ENCODE measurements at places on chromosomes 4 and X. TPM values are rescaled to one million over a fixed set of nuclear protein-coding genes. Genes with fewer than 3 reads are reported as not detected.

GRCh38 chrX:109392895-109393294, 89.0 kb downstream of the GUCY2F start:
- DNase-seq = no peak
- H3K27ac ChIP-seq = no peak overlapping the region
- H3K4me1 ChIP-seq = peaks cover 2% of the 10 kb centered on the region
- H3K27me3 ChIP-seq = peaks cover 5% of the 10 kb centered on the region
- H3K4me3 ChIP-seq = no peak overlapping the region

Gene CC2D2A
- 1.6 TPM for total RNA-seq

DNA sequence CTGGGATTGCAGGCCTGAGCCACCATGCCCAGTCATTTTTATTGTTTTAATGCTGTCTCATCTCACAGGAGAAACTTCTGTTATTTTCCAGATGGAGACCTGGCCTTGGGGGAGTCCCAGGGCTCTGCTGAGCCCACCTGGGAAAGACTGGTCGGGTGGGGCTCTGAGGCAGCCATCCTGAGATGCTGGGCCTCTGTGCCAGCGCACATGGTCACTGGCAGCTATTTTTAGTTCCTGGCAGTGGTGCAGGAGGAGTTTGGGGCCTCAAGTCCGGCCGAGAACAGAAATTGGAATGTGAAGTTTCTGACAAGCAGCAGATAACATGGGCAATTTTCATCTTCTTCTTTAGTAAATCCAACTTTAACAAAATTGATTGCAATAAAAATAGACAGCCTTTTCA, 44.5 kb downstream of the SORCS2 start:
- no peak overlapping the region for H3K4me3 ChIP-seq
- H3K27me3 ChIP-seq = peaks cover 13% of the 10 kb centered on the region
- no peaks in the 10 kb centered on the region for H3K36me3 ChIP-seq
- DNase-seq = no peak
- no peak overlapping the region for H3K27ac ChIP-seq

Gene ITIH6
- not detected for total RNA-seq

DNA sequence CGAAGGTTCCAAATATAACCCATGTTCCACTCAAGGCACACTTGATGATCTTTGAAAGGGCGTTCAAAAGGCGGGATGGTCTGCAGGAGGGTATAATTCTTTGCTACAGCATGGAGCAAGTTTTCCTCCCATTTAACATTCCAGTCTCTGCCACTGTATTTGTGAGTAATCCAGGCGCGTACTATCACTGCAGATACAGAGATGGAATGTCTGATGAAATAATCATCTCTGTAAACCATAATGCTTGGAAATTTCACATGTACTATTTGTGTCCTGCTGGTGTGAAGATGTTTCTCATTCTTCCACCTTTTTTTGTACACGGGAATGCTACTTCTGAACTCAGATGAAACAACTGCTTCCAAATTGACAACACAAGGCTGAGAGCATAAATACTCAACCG, 15.5 kb downstream of the SEL1L3 start:
- peaks cover 4% of the 10 kb centered on the region for H3K36me3 ChIP-seq
- peaks cover 47% of the 10 kb centered on the region for H3K4me1 ChIP-seq
- H3K27me3 ChIP-seq = no peaks in the 10 kb centered on the region

GRCh38 chr4:182700362-182701160, 216.6 kb downstream of the DCTD start:
- H3K27me3 ChIP-seq = peaks cover 11% of the 10 kb centered on the region
- H3K4me3 ChIP-seq = no peak overlapping the region
- H3K27ac ChIP-seq = no peak overlapping the region
- H3K4me1 ChIP-seq = no peaks in the 10 kb centered on the region

- H3K36me3 ChIP-seq = no peaks in the 10 kb centered on the region
- H3K27me3 ChIP-seq = no peaks in the 10 kb centered on the region
- no peak overlapping the region for H3K27ac ChIP-seq
- no peak for DNase-seq
- no peaks in the 10 kb centered on the region for H3K4me1 ChIP-seq
- no peak overlapping the region for H3K4me3 ChIP-seq
Observed at GRCh38 chr4:168099195-168099594, 6.9 kb downstream of the ANXA10 start.

Gene TLL1
- total RNA-seq = not detected

Gene BRS3
- not detected for total RNA-seq

GRCh38 chr4:110059556-110060191, 138.7 kb downstream of the ELOVL6 start:
- H3K36me3 ChIP-seq = no peaks in the 10 kb centered on the region
- DNase-seq = no peak
- H3K27me3 ChIP-seq = no peaks in the 10 kb centered on the region

Gene LDB2
- total RNA-seq = not detected

- peaks cover 30% of the 10 kb centered on the region for H3K27me3 ChIP-seq
- no peak overlapping the region for H3K27ac ChIP-seq
- no peak for DNase-seq
Observed at GRCh38 chr4:152981278-152981677, 45.2 kb downstream of the FHDC1 start.

Gene OPRPN
- not detected for total RNA-seq

DNA sequence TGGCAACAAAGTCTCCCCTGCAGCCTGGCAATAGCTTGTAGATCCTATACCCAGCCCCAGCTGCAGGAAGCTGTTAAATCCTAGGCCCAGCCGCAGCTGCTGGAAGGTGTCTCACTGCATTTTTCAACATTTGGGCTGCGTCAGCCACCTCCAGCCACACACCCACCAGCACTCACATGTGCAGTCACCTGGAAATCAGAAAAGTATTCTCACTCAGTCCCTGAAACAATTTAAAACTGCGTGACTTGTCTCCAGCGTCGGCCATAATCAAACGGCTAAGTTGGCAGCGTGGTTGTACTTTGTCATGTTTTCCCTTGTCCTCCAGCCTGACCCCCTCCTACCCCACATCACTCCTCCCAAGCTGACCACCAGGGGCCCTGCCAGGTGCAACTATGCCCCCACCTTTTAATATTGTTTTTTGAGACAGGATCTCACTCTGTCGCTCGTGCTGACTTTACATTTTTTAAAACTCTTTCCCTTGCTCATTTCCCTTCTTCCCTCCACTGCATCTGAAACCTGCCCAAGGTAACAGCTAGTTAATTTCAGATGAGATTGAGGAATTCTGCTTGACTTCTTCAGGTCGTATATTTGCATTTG, 97.2 kb upstream of the FRG1 start:
- DNase-seq = no peak
- no peaks in the 10 kb centered on the region for H3K27me3 ChIP-seq
- H3K27ac ChIP-seq = no peak overlapping the region
- H3K4me1 ChIP-seq = no peaks in the 10 kb centered on the region
- no peaks in the 10 kb centered on the region for H3K36me3 ChIP-seq

Gene RASL11B
- not detected for total RNA-seq

Gene ANXA10
- total RNA-seq = not detected

DNA sequence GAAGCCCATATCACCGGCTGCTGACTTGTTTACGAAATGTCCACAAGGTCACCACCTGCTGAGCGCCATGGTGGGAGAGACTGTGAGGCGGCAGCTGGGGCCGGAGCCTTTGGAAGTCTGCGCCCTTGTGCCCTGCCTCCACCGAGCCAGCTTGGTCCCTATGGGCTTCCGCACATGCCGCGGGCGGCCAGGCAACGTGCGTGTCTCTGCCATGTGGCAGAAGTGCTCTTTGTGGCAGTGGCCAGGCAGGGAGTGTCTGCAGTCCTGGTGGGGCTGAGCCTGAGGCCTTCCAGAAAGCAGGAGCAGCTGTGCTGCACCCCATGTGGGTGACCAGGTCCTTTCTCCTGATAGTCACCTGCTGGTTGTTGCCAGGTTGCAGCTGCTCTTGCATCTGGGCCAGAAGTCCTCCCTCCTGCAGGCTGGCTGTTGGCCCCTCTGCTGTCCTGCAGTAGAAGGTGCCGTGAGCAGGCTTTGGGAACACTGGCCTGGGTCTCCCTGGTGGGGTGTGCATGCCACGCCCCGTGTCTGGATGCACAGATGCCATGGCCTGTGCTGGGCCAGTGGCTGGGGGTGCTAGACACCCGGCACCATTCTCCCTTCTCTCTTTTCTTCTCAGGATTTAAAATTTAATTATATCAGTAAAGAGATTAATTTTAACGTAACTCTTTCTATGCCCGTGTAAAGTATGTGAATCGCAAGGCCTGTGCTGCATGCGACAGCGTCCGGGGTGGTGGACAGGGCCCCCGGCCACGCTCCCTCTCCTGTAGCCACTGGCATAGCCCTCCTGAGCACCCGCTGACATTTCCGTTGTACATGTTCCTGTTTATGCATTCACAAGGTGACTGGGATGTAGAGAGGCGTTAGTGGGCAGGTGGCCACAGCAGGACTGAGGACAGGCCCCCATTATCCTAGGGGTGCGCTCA, 8.7 kb upstream of the MSANTD1 start:
- H3K27ac ChIP-seq = peak overlapping the region; percentile 9
- DNase-seq = no peak
- H3K4me1 ChIP-seq = peaks cover 15% of the 10 kb centered on the region

- no peaks in the 10 kb centered on the region for H3K27me3 ChIP-seq
- H3K4me1 ChIP-seq = peaks cover 3% of the 10 kb centered on the region
- H3K4me3 ChIP-seq = no peak overlapping the region
Observed at GRCh38 chr4:47551682-47552081, 66.6 kb downstream of the ATP10D start.

Gene PAGE4
- total RNA-seq = not detected

GRCh38 chr4:173265751-173266150, 68.4 kb downstream of the HMGB2 start:
- no peak for DNase-seq
- peaks cover 21% of the 10 kb centered on the region for H3K4me1 ChIP-seq
- H3K36me3 ChIP-seq = no peaks in the 10 kb centered on the region
- H3K27me3 ChIP-seq = no peaks in the 10 kb centered on the region
- no peak overlapping the region for H3K27ac ChIP-seq

GRCh38 chr4:7773401-7774180, 166.1 kb downstream of the AFAP1 start:
- H3K27ac ChIP-seq = peak overlapping the region; percentile 87
- H3K36me3 ChIP-seq = peaks cover 13% of the 10 kb centered on the region
- H3K4me1 ChIP-seq = peaks cover 23% of the 10 kb centered on the region
- H3K27me3 ChIP-seq = no peaks in the 10 kb centered on the region
- DNase-seq = no peak

- H3K4me3 ChIP-seq = no peak overlapping the region
- no peaks in the 10 kb centered on the region for H3K27me3 ChIP-seq
- no peak overlapping the region for H3K27ac ChIP-seq
- no peaks in the 10 kb centered on the region for H3K36me3 ChIP-seq
- H3K4me1 ChIP-seq = no peaks in the 10 kb centered on the region
- DNase-seq = no peak
Observed at GRCh38 chr4:20046931-20047677, 204.6 kb upstream of the SLIT2 start.

Gene HSPA4L
- not detected for total RNA-seq

- peaks cover 2% of the 10 kb centered on the region for H3K36me3 ChIP-seq
- peak overlapping the region; percentile 98 for H3K27ac ChIP-seq
- DNase-seq = no peak
- peak overlapping the region; percentile 92 for H3K4me3 ChIP-seq
- H3K4me1 ChIP-seq = peaks cover 36% of the 10 kb centered on the region
Observed at GRCh38 chr4:102869569-102870197, 891 bp downstream of the CISD2 start.

DNA sequence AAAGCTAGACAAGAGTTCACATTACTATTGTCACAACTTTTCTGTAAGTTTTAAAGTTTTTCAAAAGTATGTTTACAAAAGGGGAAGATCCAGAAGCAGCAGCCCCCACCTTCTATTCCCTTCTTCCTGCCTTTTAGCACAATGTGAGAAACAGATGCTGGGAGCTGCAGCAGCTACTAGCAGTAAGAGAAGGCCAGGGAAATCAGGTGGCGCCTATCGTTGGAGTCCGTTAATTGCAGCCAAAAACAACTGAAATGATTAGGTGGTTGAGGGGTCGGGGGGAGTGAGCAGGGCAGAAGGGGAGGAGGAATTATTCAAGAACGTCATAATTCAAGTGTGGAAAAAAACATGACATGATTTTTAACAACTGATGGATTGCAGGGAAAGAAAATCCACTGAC, 27.4 kb downstream of the FRYL start:
- DNase-seq = no peak
- no peaks in the 10 kb centered on the region for H3K27me3 ChIP-seq
- peaks cover 49% of the 10 kb centered on the region for H3K4me1 ChIP-seq
- peak overlapping the region; percentile 9 for H3K4me3 ChIP-seq
- H3K36me3 ChIP-seq = peaks cover 6% of the 10 kb centered on the region
- peak overlapping the region; percentile 93 for H3K27ac ChIP-seq

DNA sequence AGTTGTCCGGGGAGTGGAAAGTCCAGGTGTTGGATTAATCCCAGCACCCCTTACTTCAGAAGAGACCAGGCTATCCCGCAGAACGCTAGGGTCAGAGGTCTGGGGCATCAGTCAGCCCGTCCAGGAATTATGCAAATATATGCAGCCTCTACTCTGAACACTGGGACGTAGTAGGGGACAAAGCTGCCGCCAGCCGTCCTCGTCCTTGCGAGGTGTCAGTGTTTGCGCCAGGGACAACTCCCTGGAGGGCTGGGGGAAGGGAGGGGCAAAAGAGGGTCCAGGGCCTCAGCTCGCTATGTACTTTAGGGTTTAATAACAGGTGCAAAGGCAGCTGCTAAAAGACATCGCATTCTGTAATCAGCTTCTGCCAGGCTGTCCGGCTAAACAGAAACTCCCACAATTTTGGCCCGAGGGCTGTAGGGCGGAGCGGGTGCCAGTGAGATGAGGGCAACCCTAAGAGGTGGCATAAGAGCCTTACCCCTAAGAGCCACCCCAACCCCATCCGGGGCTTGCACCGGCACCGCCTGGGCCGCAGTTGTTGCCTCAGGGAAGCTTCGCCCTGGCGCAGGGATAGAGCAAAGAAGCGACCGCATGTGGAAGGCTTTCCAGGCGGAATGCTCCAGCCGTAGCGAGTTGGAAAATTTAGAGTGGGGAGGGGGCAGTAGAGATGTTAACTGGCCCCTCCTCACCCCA, 8.4 kb downstream of the HAND2 start:
- H3K27ac ChIP-seq = peak overlapping the region; percentile 44
- H3K4me1 ChIP-seq = peaks cover 11% of the 10 kb centered on the region
- peaks cover 84% of the 10 kb centered on the region for H3K27me3 ChIP-seq
- H3K4me3 ChIP-seq = peak overlapping the region; percentile 52

DNA sequence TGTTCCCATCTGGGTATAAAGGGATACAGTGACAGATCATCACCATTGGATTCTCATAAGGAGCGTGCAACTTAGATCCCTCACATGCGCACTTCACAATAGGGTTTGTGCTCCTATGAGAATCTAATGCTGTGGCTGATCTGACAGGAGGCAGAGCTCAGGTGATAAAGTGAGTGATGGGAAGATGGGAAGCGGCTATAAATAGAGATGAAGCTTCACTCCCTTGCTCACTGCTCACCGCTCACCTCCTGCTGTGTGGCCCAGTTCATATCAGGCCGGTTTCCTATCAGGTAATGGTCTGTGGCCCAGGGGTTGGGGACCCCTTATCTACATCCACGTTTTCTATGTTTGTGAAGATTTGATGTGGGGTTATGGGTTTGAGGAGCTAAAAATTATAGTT, 43.7 kb downstream of the FAT4 start:
- no peaks in the 10 kb centered on the region for H3K27me3 ChIP-seq
- no peak overlapping the region for H3K4me3 ChIP-seq
- H3K27ac ChIP-seq = no peak overlapping the region
- no peaks in the 10 kb centered on the region for H3K4me1 ChIP-seq

- no peaks in the 10 kb centered on the region for H3K4me1 ChIP-seq
- peaks cover 17% of the 10 kb centered on the region for H3K27me3 ChIP-seq
- H3K27ac ChIP-seq = no peak overlapping the region
- no peaks in the 10 kb centered on the region for H3K36me3 ChIP-seq
Observed at GRCh38 chrX:434946-435345, 48.2 kb upstream of the PPP2R3B start.
